ENCODE measurements at places on chromosomes 7 and 10.

DNA sequence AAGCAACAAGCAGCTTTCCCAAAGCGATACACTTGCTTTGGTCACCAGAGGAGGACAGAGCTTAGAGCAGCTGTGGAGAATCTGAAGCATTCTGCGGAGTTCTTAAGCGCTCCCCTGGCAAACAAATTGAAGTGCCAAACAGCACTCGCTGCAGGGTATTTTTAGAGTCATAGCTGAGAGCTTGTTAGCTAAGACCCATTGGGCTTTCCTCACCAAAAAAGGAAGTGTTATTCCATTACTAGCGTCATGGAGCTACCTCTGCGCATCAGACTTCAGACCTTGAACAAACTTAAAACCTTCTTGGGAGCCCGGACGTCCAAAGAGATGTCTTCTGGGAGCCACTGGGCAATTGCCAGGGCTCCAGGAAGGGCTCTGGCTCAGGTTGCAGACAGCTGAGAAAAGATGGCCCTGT lies 23.2 kb upstream of the BMPR1A start:
- DNase-seq: peak; percentile 20

DNA sequence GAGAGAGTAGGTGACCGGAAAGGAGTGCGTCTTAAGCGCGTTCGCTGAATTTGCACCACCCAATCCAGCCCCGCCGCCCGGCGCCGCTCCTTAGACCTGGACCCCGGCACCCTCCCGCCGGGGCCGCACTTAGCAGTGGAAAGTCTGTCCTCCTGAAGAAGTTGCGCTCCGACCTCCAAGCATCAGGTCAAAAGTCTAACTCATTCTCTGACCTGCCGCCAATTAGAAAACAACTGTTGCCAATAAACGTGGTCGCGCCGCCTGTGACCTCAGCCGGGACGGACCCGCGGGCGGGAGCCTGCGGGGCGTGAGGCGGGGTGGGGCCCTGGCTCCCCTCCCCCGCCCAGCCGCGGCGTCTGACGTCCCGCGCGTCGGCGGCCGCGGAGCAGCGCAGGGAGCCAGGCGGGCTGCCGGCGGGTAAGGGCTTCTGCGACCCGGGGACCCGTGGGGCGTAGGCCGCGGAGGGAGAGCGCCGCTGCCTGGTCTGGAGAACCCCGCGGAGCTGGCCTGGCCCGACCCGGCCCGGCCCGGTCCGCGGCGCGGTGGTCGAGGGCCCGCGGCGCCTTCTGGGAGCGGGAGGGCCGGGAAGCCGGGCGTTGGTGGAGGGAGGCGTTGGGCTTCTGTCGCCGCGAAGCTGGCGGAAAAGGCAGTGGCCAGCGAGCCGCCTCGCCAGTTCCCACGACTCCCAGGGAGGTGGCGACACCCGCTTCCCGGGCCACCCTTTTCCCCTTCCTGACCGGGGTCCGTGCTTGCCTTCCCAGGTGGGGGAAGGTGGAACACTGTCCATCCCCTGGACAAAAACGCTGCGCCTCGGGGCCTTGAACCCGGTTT lies at the start of gene BCAP29:
BCAP29 (plus strand) TSS at position 362 of the 831 bp plus-strand sequence. CDS start 527 bp downstream, outside the sequence.
- peak; percentile 82 for DNase-seq

DNA sequence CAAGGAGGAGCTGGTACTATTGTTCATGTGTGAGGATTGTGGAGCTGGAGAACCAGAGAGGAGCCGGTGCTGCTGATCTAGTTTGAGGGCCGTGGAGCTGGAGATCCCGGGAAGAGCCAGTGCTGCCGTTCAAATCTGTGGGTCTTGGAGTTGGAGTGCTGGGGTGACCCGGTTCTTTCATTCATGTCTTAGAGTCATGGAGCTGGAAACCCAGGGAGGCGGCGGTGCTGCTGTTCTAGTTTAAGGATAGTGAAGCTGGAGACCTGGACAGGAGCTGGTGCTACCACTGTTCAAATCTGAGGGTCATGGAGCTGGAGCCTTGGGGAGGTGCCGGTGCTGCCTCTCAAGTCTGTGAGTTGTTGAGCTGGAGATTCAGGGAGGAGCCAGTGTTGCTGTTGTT lies 88.5 kb upstream of the ZNF479 start:
- DNase-seq: no peak

- no peak for DNase-seq
These were observed 484 bp upstream of the MSRB2 start for GRCh38 chr10:23094786-23095403.

DNA sequence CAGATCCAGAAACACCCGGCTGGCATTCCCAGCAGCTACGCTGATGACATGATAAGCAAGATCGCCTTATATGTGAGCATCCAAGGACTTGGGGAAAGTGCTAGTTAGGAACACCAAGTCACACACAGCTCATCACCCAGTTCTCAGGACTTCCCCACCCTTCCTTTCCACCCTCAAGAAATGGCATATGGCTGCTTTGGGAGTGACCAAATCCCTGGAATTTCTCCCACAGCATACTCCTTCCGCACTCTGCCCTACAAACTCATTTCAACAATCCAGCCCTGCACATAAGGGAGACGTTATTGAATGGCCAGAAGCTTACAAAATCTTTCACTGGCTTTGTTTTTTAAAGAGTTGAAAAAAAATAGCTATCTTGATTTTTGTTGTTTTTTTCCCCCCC lies 4.2 kb downstream of the ITIH5 start:
- no peak for DNase-seq

DNA sequence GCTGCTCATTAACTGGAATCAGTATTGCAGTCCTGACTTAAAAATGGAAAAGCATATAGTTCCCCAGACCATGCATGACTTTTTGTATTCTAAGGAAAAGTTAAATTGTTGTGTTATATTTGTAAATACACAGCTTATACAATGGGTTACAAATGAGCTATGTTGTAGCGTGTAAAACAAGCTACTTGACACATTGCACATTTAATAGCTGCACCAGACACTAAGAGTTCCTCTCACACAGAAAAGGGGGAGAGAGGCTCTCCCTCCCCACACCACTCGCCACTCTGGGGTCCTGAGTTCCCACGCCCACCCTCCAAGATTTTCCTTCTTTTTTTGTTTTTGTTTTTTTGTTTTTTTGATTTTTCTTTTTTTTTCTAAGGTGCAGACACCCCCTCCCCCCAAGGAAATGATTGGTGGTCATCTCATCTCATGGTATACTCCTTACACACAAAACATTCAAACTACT lies 6.3 kb downstream of the KLF6 start:
- DNase-seq: no peak

DNA sequence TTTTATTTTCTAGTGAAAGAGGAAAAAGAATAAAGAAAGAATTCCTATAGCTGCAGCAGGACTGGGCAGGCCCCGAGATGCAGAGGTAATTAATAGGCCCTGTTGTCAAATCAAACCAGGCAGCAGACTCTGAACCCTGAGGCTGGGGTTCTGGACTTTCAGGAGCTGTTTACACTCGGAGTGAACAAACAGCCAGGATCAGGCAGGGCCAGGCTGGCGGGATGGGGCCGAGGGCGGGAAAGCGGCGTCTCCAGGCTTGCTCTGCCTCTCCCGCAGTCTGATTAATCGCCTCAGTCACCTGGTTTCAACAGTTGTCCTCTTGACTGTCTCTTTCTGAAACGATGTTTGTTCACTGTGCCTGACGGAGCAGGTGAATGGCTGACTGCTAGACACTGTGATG lies 675.4 kb upstream of the FOXK1 start:
- no peak for DNase-seq

GRCh38 chr7:66815951-66816350 lies 75.4 kb downstream of the RABGEF1 start:
- no peak for DNase-seq

GRCh38 chr10:123390874-123391273 lies 236.7 kb downstream of the BUB3 start:
- DNase-seq: no peak

DNA sequence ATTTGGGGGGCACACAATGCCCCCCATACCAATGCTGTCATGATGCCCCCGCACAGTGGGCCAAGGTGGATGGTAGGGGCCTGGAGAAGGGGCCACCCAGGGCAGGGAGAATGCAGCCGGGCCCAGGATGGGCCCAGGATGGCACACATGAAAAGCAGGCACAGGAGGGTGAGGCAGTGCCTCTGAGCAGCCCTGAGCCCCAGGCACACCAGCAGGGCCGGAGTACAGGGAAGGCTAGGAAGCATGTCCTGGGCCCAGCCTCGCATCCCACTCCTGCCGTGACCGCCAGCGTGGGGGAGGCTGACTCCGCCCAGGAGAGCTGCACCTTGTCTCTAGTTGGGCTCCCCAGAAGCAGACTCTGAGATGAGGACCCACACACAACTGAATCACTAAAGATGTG lies 59.3 kb upstream of the TMEM72 start:
- no peak for DNase-seq

DNA sequence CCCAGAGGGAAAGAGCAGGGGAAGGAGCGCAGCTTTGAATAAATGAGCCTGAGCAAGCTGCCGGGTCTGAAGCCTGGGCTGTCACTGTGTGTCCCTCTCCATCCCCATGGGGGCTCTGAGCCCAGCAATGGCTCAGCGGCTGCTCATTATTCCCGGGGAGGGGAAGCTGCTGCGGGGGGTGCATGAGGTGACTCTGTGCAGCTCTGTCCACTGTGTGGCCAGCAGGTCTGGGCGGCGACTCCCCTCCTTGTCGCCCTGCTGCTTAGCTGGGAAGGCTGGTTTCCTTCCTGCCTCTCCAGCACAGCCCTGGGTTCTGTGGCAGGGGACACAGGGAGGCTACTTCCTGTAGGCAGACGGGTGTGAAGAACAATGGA lies 234.2 kb downstream of the PRPF18 start:
- DNase-seq: no peak

DNA sequence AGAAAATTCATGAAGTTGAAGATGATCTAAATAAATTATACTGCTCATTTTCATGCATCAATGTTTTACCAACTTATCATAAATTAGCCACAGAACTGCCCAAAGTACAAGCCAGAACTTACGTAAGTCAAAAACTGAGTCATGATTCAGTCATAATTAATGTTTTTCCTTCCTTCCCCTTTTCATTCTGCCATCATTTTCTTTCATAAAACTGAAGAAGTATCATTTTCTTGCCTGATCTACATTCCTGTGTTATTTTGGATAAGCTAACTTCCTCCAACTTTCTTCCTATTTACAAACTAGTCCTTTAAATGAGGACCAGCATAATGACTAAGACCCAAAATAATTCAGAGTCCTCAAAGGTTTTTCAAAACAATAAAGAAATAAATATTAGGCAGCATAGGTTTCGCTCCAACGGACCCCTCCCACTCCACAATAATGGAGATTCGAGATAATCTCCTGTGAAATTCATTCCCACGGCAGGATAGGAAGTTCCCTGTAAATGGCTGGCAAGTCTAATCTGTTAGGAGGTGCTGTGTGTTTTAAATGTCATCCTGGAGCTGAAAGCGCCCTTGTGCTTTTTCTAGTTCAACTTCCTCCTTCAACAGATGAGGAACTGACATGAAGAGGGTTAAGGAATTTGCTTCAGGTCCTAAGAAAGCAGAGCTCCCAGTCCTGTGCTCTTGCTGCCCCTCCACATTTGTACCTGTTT lies 218.9 kb downstream of the DOCK4 start:
- DNase-seq: no peak

GRCh38 chr7:33399528-33400213 lies 270.3 kb downstream of the BBS9 start:
- no peak for DNase-seq

GRCh38 chr10:89306434-89307268 lies 4.8 kb downstream of the IFIT2 start:
- DNase-seq: no peak

GRCh38 chr7:32586291-32587221 lies 91.3 kb downstream of the AVL9 start:
- no peak for DNase-seq

- DNase-seq: no peak
These were observed 234.6 kb upstream of the PITRM1 start for GRCh38 chr10:3407208-3407607.

DNA sequence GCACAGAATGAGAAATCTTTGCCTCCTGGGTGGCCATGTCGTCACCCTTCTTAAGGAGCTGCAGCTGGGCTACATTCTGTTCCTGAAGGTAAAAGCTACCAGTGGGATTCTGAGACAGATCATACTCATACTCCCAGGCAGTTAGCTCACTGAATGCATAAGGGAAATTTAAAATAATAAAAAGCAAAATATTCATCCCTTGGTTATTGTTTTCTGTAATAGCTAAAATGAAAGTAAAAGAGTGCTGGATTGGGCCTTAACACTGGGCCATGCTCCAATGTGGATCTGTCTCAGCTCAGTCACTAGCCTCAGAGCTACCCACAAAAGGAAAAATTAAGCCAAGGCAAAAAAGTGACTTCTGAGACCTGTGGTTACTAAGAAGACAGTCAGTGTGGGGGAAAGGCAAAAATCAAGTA lies 8.9 kb upstream of the DYNC2I1 start:
- no peak for DNase-seq

DNA sequence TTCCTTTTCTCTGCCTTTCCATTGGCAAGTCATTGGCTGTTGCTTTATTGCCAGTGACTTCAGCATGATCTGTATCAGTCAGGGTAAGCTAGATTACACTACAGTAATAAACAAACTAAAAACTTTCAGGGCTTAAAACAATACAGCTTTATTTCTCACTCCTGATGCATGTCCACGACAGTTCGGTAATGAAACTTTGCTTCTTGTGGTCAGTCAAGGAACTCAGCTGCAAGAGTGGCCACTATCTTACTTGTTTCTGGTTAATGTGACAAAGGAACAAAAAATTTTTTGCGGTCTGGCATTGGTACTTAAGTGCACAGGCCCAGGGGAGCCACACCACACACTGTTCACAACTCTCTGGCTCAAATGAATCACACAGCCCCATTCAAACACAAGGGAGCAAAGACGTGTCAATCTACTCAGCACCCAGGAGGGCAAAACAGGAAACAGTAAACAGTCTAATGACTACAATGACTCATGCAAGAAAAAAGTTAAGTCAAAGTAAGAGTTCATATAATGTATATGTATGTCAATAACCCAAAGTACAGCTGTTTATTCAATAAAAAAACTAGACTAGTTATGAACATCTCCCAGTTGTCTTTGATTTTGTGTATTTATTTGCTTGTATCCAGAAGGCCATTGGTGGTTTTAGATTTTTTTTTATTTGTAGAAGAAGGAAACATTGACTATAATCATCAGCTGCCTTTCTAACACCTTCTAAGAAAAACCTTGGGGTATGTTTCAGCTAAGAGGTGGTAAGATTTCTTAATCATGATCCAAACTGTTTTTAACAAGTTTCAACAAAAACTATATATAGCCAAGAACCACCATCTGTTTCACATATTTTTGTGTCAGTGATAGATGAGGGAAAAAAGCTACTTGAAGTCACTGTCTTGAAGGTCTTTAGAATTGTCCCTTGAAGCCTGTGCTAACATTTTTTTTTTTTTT lies 134.4 kb upstream of the FAM3C start:
- DNase-seq: peak; percentile 93
